ENCODE measurements at places on chromosomes 6 and 20.

DNA sequence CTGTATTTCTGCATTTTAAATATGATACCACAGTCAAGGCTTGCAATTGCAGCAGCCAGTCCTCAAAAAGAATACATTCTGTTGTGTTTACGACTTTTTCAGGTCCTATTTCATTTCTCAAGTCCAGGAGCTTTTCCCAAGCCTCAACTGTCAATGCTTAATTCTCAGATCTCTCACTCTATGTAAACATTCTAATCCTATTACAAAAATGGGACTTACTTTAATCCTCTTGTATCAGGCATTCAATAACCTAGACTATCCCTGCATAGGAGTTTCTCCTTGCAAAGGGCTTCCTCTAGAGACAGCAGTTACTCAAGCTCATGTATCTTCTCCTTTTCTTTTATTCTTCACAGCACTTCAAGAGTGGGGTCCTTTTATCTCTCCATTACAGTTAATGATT, 1293.0 kb downstream of the GRIK2 start:
- DNase-seq, result no peak

GRCh38 chr6:69705954-69706353, 90.9 kb downstream of the LMBRD1 start:
- no peak for DNase-seq

DNA sequence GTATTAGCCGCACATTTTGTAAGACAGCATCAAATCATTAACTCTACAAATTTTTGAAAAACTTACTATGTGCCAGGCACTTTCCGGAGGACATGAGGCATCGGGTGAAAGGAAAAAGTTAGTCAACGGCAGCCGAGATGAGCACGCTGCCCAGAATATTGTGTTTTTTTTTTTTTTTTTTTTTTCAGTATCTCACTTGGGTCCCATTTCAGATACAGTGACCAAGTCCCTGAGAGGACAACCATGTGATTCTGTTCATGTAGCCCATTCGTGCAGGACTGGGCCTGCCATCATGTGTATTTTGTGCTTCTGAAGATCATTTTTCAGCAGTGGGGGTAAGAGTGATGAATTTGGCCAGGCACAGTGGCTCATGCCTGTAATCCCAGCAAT, 1.3 kb downstream of the SLA2 start:
- no peak for DNase-seq

DNA sequence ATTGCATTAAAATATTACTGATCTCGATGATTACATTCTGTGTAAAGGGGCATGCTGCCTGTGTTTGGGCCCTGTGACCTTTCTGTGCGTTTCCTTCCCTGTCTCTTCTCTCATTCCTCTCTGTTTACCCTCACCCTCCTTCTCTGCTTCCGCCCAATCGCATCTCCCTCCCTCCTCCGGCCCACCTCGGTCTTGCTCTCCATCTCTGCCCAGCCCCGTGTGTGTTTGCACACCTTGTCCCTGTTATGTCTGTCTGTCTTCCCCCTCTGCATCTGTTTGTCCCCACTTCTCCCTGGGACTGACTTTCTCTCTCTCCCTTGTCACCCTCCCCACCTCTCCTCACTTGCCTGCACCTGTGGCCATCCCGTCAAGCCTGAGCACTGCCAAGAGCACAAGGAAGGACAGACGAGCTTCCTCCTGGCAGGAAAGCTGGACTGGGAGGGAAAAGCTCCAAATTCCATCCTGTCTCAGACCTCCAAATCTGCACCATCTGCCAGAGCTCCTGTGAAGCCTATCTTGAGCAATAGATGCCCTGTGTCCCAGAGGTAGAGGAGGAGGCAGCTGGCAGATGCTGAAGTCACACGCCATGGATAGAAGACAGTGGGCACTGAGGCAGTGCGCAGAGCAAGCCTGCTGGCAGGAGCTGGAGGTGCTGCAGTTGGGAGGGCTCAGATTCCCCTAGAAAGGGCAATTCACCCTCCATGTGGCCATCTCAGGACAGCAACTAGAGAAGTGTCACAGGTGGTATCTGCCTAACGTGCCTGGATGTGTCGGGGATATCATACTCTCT, 172.3 kb downstream of the PTPRT start:
- DNase-seq, result no peak

GRCh38 chr20:48064929-48065328, 279.6 kb upstream of the SULF2 start:
- no peak for DNase-seq

DNA sequence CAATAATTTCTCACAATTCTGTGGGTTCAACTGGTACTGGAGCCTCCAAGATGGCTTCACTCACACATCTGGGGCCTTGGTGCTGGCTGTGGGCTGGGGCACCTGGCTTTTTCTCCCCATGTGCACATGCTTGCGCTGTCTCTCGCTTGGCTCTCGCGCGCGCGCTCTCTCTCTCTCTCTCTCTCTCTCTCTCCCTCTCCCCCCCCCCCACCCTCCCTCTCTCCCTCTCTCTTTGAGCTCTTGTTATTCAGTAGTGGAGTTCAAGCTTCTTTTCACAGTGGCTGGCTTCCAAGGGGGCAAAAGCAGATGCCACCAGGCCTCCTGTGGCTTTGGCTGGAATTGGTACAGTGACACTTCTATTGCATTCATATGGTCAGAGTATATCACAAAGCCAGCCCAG, 10.8 kb upstream of the TBCC start:
- DNase-seq, result peak; percentile 22

GRCh38 chr6:166751051-166751595, 124.1 kb upstream of the RPS6KA2 start:
- DNase-seq, result no peak

DNA sequence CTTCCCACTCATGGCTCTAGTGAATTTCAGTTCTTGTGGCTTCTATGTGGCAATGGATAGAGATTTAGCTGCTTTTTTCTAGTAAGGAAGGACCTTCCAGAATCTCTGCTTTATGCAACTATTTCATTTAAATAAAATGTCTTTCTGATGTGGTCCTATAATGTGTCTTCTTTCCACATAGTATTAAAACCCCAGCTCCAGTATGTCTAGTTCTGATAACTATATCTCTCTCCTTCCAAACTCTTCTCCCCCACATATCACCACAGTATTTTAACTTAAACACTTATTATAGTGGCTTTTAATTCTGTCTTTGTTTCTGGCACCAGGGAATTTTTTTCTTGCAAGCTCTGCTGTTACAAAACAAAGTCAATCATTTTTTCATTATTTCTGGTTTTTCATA, 40.6 kb upstream of the SUMO4 start:
- no peak for DNase-seq

DNA sequence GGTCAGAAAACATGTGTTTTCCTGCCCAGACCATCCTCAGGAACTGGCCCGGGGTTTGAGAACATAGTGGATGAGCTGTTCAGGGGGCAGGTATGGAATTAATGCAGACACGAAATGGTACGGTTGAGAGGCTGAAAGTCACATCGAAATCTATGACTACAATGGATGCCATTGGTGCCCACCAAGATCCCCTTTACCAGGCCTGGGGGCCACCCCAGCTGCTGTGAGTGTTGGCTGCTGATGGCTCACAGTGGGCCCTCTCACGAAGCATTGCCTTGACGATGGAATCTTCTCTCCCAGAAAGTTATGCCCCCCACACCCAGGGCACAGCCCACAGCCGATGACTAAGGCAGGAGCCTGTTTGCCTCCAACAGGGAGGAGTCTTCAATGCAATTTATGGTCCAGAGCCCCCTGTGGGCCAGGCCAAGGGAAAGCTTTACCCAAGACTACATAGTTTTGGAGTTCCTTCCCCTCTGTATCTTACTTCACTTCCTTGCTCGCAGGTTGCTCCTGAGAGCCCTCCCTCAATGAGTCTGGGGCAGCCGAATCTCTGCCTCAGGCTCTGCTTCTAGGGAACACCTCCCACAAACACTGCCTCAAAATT, 92.6 kb downstream of the BFSP1 start:
- no peak for DNase-seq

DNA sequence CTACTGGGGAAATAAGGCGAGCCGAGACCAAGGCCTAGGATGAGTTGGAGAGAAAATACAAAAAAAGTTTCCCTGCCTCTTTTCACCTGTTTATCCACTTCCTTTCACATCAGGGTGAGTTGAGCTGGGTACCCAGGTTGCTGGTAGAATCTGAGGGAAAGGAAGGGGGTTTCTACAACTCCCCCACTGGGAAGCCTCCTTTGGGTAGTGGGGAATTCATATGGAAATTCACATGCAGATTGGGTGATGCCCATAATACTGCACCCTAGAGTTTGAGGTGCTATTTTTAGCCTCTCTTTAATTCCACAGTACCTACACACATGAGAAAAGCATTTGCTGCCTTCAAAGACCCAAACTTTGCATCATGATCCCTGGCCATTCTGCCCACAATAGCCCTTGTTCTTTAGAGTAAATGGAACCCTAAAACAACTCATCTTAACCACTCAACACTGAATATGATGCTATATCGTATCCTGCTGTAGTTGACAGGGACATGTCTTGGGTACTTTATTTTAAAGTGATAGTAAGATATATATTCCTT, 2.7 kb downstream of the OSTM1 start:
- DNase-seq, result peak; percentile 22

DNA sequence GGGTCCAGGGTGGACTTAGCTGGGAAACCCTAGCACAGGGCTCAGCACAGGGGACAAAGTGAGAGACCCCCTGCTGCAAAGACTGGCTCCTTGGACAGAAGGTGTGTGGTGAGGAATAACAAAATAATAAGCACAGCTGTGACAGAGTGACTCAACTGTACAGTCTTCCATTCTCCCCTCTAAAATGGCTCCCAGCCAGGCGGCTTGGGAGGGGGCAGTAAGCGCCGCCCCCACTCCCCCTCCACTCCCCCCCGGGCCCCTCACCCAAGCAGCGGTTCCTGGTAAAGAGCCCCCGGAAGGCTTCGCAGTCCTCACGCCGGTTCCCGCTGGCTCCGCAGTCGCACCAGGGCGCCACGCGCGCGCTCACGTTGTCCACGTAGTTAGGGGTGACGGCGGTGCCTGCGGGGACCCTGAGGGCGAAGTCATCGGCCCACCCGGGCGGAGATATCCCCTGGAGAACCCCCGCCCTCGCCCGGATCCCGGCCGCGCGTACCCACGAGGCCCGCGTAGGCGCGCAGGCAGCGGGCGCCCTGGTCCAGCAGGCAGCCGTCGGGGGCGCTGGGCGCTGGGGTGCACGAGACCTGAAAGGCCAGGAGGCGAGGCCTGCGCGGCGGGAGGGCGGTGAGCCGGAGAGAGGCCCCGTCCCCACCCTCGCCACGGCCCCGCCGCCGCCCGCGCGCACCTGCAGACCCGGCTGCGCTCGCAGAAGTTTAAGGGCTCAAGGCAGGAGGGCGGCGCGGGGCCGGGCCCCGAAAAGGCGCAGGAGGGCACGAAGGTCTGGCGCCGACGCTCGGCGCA, 2.7 kb downstream of the GFRA4 start:
- DNase-seq, result no peak

- DNase-seq, result no peak
These were observed 3.4 kb upstream of the DACT2 start for GRCh38 chr6:168322966-168323365.

GRCh38 chr20:10686356-10687133, 12.7 kb upstream of the JAG1 start:
- DNase-seq, result no peak

DNA sequence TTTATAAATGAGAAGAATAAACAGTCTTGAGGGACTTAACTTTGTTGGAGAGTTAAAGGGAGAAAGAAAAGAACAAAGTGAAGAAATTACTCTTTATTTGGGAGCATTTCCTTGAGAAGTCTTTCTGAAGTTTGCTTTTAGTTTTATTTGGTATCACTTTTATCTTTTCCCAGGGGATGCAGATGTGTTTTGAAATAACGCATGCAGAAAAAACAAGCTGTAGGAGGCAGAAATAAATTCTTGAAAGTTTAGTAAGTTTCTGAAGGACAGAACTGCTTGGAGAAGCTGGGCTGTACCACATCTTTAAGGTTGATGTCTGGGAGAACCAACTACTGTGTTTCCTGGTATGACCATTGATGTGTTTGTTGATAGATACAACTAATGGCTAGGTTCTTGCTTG, 75.0 kb downstream of the PLCB4 start:
- no peak for DNase-seq

Data from iPS-NIHi11 (cell line).